GDM1 (cell line): ENCODE measurements at places on chromosomes 1 and 21.
A peak's percentile ranks its signal among the peaks of the same experiment; 100 is the strongest.

- no peak for DNase-seq
Observed at GRCh38 chr1:112209493-112209892, 186.5 kb upstream of the CTTNBP2NL start.

DNA sequence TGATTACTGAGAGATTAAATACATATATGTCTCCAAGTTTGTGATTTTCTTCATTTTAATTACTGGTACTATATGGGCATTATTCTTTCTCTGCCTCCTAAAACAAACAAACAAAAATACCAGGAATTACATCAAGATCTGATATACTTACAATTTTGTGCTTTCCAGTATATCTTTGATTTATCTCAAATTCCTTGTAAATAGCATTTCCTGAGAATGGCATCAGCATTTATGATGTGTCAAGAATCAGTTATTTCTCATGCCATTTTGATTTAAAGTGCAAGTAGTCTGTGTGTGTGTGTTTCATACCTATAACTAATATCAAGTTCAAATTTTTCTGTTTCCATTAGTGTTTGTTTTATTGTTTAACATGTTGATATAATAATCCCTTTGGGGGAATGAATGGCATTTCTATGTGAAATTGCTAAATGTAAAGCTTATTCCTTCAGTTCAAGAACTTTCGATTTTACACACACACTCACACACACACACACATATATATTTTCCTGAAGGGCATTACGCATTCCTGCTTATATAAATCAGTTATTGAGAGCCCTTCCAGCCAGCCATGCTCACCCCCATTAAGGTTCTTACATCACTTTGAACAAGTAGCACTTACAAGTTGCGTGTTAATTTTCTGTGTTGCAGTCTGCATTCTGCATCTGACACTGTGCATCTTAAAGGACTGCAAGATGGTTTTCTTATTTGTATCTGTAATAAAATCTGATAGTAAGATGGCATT, 102.7 kb downstream of the NEK7 start:
- DNase-seq = no peak

DNA sequence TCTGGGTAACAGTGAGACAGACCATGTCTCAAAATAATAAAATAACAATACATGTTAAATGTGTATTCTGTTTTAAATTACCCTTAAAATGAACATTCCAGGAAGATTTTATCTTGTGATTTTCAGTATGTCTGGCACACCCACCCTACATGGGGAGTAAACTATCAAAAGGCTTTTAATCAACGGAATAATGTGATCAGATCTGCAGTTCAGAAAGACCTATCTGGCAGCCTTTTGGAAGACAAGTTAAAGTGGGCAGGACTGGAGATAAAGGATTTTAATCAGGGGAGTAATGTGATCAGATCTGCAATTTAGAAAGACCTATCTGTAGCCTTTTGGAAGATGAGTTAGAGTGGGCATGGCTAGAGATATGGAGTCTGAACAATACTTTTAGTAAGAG, 10.1 kb downstream of the MED8 start:
- DNase-seq = no peak

GRCh38 chr1:226457307-226457712, 49.4 kb upstream of the PARP1 start:
- DNase-seq = no peak

DNA sequence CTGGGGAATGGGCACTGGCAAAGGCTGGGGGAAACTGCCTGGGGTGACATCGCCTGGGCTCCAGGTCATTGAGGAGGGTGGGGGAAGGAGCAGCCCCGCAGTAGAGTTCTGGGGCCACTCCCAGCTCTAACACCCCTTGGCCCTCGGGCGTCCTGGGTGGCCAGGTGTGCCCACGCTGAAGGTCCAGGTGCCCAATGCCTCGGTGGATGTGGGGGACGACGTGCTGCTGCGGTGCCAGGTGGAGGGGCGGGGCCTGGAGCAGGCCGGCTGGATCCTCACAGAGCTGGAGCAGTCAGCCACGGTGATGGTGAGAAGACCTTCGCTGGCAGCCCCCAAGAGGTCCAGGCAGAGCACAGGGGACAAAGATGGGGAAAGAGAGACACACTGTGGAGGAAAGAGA, 7.7 kb downstream of the NTRK1 start:
- DNase-seq = no peak

GRCh38 chr1:225413708-225414375, 14.0 kb downstream of the LBR start:
- DNase-seq = no peak

DNA sequence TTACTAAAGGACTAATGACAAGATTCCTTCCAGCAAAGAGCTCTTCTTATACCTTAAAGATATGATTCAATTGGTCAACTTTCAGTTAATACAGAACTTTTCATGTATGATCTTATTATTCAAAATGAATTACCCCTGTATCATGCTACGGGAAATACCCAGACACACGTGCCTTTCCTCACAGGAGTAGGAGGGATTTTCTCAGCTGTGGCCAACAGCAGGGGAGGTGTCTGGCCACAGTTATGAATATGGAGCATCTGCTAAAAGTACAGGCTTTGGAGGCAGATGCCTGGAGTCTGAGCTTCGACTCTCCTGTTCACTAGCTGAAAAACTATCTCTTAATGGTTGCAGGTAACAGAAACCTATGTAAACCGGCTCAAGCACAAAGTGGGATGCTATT, 53.6 kb downstream of the KIAA1614 start:
- DNase-seq = no peak

DNA sequence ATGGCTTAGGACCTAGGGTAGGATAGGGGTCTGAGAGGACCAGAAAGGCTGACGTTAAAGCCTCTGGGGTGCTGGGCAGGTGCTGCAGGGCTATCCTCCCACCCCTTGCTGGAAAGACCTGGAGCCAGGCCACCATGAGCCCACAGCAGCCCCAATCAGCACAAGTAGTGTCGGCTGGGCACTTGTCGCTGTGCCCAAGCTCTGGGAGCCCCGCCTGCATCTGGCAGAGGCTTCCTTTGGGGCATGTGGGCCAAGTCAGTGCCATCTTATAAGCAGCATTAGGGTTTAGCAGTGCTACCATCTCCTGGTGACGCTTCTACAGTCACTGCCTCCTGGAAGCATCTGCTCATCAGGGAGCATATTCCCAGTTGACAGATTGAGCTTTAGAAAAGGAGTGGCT, 31.3 kb downstream of the MAN1C1 start:
- DNase-seq = no peak

DNA sequence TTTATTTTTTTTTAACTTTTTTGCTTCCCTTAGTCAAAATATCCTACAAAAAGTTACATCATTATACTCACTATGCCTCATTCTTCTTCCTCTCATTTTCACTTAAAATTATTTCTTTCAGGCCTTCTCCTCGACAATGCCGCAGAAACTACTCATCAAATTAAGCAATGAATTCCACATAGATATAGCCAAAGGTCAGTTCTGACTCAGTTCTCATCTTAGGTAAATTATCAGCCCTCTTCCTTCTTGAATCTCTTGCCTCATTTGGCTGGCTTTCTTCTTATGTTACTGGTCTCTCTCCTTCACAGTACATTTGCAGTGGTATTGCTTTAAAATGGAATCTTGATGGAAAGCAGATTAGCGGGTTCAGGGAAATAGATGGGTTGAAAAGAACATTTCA, 260.7 kb upstream of the BRINP3 start:
- DNase-seq = no peak

GRCh38 chr1:87208080-87208479, 120.6 kb upstream of the LMO4 start:
- no peak for DNase-seq

DNA sequence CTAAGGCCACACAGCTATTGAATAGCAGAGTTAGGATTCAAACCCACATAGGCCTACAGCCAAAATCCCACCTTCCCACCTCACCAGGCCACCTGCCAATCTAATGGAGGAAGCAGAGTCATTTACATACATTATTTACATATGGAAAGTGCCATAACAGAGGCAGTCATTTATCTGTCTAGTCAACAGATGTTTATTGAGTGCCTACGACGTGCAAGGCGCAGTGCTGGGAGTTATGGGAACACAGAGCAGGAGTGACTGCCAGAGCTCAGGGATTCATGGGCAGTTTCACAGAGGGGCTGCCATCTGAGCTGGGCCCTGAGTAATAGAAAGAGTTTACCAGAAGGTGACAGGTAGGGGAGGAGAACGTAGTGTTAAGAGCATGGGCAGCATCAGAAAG, 10.3 kb upstream of the PADI6 start:
- DNase-seq = no peak

DNA sequence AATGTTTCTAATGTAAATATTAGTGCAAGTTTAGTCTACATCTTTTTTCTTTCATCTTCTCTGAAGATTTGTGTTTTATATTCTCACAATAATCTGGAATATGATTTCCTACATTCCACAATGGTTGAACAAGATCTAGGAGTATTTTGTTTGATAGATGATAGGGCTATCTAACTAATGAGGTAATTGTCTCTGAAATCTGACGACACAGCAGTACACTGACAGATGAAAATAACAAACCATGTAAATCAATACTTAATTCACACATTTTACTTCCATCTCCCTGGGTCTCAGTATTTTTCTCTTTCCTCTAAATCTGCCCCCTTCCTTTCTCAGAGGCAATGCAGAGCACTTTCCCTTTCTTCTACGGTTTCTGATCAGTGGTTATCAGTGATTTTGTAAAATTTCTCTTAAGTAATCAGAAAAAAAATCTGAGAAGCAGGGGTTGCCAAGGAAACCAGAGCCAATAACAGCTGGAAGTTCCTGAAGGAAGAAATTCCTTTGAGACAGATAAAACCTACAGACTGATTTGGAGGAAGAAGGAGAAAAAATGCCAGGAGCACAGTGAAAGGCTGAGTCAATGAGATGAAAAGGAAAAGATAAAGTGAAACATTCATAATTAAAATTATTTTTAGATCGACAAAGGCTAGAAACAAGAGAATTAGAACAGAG, 7.3 kb upstream of the ANKRD13C start:
- DNase-seq = no peak

DNA sequence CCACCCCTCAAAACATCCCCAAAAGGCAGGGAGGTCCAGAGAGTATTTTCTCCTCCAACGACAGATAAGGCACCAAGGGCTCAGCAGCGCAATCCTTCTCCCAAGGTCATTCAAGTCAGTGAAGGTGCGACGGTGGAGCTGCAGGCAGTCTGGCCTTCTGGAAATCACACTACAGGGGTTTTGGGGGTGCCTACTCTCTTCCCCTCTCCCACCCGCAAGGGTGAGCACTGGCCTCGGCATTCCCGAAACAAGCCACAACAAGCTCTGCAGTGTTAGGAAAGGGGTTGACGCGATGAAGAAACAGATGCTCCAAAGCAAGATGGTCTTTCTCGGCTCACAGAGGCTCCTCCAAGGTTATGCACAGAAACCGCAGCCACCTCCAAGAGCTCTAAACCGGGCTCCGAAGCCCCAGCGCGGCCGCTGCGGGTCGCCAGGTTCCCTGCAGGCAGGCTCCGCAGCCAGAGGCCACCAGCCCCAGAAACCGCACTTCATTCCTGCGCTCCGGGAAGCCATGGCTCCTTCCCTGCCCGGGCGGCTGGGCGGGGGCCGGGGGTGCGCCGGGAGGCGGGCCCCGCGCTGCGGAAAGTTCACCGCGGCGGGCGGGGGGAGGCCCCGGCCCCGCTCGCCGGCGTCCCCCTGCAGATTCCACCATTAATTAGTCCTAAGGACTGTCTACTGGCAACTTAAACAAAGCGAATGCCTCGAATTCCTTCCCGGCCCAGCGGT, 1.1 kb downstream of the LUZP1 start:
- DNase-seq = peak; percentile 3
